ENCODE measurements at places on chromosomes 1 and 21.

GRCh38 chr1:58249737-58250586 is 296.6 kb downstream of the OMA1 start:
- DNase-seq, result no peak

GRCh38 chr1:151711951-151712350 is 4.7 kb downstream of the CELF3 start:
- no peak for DNase-seq

GRCh38 chr21:29777160-29777559 is 162.6 kb downstream of the GRIK1 start:
- no peak for DNase-seq

GRCh38 chr1:65827346-65827745 is 34.7 kb downstream of the PDE4B start:
- DNase-seq, result no peak

GRCh38 chr1:205286335-205286950 is 35.1 kb downstream of the NUAK2 start:
- no peak for DNase-seq

- no peak for DNase-seq
Measured at GRCh38 chr1:56297904-56298303, 281.5 kb downstream of the PLPP3 start.

DNA sequence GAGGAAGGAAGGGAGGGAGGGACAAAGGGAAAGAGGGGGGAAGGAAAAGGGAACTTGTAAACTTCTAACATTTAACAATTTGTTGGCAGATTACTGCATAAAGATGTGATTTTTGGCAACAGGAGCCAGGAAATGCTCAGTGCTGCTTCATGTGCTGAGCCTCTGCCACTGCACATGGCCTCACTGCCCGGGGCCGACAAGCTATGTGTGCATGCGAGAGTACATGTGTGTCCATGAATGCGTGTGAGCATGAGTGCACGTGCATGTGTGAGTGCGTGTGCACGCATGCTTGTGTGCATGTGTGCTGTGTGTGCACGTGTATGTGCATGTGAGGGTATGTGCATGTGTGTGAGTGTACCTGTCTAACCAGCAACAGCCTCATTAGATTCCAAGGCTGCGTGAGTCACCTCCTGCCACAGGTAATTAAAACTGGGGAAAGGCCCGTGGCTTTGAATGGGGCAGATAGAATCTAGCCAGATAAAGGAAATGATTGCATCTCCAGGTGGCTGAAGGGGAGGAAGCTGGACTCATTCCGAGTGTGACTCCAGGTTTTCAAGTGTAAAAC is 41.4 kb upstream of the TSPEAR start:
- no peak for DNase-seq

- no peak for DNase-seq
Measured at GRCh38 chr1:155125946-155126555, 1.6 kb upstream of the EFNA1 start.
